Activated CD4-positive, alpha-beta T cell treated with anti-CD3 and anti-CD28 coated beads, Interleukin-2, amount 50 U/mL, for 24 hours (primary cell): ENCODE measurements at places on chromosomes 13 and 19.
A peak's percentile ranks its signal among the peaks of the same experiment; 100 is the strongest.

GRCh38 chr13:30873499-30873898 is 32.6 kb upstream of the MEDAG start:
- DNase-seq, result no peak

DNA sequence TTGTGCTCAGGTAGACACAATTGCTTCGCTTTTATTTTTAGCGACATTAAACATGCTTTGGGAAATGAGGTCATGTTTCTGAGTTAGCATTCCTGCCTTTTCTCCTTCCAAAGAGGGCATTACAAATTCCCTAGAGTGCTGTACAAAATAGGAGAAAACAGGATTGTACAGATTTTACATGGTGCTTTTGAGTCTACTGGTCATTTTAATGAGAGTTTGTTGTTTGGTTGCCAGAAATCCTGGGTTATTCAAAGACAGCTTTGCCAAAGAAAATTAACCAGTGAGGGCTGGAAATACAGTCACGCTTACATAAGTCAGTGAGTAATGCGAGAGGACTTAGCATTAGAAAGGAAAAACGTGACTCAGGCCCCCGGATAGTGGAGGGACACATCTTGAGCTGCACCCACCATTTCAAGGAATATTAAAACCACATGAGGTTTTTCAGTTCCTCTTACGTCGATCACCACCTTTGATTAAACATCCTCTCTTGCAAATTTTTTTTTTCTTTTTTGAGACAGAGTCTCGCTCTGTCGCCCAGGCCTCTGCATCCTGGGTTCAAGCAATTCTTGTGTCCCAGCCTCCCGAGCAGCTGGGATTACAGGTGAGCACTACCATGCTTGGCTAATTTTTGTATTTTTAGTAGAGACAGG is 55.4 kb downstream of the SACS start:
- DNase-seq, result peak; percentile 14

DNA sequence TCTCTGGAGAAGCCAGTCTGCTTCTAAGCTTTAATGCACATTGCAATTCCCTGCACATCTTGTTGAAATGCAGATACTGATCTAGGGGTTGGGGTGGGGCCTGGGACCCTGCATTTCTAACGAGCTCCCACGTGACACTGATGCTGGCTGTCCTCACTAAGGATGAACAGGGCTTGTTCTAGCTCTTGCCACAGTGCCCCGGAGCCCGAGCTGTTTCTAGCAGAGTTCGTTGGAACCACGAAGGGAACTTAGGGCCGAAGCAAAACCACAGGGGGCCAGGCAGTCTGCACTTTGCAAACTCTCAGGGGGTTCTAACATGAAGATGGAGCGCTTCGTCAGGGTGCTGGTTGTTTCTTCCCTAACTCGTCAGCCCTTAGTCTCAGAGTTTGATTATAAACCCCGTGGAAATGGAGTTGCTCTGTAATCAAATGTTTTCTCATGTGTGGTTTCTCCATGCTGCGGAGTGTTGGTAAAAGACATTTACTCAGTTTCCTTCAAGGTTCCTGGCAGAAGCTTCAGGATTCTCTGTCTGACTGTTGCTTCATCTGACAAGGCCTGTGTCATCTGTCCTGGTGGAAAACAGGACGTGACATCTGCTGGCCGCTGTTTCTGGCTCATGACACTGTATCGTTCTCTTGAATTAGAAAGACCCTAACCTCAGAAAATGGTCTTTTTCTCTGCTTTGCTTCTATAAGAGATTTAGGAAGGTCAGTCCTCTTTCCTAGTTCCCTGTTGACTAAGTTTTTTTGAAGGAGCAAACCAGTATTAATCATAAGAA is 221.5 kb downstream of the TEX29 start:
- DNase-seq, result no peak

- no peak for DNase-seq
Observed at GRCh38 chr19:44026622-44027021, 1.4 kb downstream of the ZNF222 start.

- DNase-seq, result no peak
Observed at GRCh38 chr13:67742478-67742877, 512.3 kb upstream of the PCDH9 start.

DNA sequence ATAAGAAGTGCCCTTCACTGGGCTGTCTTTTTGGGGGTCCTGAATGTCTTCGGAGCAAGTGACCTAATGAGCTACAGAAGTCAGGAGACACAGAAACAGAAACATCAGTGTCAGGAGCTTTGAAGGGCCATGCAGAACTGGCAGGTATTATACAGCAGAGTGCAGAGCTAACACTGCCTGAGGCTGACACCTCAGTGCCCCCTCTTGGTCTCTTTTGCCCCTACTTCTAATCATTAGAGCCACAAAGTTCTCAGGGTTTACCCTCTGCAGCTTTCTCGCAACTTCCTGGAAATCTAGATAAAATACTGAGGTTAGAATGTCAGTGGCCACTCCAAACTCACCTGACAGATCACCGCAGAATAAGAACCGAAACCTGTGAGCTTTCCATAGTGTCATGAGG is 172.7 kb downstream of the B3GLCT start:
- DNase-seq, result no peak

DNA sequence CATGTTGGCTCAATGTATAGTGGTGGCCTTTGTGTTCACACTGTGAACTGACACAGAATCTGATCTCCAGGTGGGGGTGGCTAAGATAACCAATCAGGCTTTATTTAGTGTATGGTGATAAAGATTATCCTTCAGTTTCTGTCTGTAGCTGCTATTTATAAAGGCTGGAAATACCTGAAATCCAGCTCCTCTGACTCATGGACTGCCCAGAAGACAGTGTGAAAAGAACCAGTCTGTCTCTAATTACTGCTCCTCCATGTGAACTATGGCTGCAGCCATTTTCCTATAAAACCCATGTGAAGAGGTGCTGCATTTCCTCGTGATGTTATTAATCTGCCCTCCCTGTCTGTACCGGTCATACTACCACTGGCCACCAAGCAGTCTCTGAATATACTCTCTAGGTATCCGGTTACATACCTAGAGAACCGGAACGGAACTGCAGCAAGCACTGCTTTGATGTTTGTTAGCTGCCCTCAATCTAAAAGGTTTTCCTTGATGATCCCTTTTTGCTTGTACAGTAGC is 238.0 kb downstream of the LHFPL6 start:
- no peak for DNase-seq

GRCh38 chr19:55346725-55347441 is 7.2 kb downstream of the KMT5C start:
- no peak for DNase-seq

DNA sequence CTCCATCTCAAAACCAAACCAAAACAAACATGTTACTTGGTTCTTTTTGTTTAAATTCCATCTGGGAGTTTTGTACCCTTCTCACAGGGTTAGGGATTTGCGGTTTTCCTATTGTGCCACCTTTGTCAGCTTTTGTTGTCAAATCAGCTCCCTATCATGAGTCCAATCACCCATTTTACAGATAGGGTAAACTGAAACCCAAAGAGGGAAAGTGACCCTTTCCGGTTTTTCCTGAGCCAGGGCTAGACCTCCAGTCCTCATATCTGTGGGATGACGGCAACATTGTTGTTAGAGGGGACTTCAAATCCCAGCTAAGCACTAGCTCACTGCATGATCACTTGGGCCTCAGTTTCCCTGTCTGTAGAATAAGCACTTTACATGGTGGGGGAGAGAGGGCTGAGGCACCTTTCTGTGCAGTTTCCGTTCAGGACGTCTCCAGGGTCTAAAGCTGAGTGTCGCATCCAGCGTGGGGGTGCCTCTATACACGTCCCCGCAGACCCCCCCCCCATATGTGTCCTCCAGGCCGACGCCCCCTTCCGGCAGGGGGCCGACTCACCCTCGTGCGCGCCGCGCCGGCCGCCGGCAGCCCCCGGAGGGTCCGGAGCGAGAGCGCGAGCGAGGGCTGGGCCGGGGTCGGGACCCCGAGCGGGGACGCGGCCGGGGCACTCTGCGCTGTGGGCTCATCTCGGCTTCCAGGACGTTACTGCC is 3.9 kb downstream of the CCDC194 start:
- no peak for DNase-seq

DNA sequence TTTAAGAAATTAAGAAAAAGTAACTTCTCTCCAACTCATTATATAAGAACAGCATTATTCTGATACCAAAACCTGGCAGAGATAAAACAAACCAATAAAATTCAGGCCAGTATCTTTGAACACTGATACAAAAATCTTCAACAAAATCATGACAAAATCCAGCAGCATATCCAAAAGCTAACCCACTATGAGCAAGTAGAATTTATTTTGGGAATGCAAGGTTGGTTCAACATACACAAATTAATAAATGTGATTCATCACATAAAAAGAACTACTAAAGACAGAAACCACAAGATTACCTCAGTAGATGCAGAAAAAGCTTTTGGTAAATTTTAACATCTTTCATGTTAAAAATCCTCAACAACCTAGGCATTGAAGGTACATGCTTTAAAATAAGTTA is 12.3 kb downstream of the ZNF91 start:
- no peak for DNase-seq

DNA sequence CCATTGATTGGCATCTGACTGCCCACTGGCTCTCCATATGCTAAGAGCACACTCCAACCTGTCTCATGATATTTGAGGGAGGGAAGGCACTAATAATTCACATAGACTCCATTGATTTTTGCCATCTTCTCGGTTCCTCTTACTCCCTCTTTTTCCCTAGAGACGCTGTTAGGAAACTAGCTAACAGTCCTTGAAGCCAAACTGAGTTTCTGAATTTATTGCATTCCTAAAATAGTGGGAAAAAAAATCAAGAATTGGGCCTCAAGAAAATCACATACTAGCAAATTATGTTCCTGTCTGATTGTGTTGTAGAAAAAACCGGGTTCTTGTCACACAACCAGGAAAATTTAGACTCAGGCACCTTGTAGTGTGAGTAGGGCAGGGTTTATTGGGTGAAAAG is 86.4 kb upstream of the SLC7A1 start:
- no peak for DNase-seq

DNA sequence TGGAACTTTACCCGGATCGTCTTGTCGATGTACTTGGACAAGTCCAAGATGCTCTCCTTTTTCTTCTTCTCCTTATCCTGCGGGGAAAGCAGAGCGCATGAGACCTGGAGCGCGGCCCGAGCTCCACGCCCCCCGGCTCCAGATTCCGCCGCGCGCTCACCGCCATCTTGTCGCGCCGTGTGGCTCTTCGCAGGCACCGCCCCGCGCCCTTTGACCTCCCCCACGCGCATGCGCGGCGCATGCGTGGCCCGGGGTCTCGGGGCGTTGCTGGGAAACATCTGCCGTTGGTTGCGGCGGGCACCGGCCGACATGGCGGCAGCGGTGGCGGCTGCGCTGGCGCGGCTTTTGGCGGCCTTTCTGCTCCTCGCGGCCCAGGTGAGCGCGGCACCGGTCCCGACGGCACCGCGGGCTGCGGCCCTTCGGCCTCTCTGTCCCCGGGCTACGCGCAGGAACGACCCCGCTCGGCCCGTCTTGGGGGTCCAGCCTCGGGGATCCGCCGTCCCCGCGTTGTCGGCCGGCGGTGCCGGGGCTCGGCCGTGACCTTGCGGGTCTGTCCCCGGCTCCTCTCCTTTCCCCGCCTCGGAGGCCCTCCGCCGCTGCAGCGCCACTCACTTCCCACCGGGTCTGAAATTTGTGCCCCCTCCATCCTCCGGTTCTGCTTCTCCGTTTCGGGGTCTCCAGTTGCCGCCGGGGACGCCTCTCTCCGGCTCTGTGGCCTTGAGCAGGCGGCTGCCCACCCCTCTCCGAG is at the start of the genes LSM7 and SPPL2B:
Gene LSM7, minus strand, starts transcription at position 186 of the 748 bp plus-strand sequence. Its CDS starts 20 bp downstream, at position 166.
Gene SPPL2B, plus strand, starts transcription at position 284 of the 748 bp plus-strand sequence. Its CDS starts 26 bp downstream, at position 310.
- DNase-seq, result peak; percentile 87

DNA sequence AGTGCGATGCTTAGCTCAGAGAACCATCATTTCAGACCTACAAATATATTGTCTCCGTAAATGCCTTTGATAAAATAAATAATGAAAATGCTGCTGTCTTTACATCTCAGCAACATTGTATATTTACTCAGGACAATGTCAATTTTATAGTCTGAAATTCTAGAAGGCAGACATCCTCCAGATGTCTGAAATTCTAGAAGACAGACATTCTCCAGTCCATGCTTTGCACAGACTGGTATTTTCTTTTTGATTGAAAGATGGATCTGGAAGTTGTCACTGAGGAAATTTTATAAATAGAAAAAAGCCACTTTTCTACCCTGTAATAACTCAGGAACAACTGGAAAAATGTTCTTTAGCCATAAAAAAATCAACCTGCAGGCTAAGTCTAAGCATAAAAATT is 2293.3 kb downstream of the PCDH9 start:
- DNase-seq, result no peak

DNA sequence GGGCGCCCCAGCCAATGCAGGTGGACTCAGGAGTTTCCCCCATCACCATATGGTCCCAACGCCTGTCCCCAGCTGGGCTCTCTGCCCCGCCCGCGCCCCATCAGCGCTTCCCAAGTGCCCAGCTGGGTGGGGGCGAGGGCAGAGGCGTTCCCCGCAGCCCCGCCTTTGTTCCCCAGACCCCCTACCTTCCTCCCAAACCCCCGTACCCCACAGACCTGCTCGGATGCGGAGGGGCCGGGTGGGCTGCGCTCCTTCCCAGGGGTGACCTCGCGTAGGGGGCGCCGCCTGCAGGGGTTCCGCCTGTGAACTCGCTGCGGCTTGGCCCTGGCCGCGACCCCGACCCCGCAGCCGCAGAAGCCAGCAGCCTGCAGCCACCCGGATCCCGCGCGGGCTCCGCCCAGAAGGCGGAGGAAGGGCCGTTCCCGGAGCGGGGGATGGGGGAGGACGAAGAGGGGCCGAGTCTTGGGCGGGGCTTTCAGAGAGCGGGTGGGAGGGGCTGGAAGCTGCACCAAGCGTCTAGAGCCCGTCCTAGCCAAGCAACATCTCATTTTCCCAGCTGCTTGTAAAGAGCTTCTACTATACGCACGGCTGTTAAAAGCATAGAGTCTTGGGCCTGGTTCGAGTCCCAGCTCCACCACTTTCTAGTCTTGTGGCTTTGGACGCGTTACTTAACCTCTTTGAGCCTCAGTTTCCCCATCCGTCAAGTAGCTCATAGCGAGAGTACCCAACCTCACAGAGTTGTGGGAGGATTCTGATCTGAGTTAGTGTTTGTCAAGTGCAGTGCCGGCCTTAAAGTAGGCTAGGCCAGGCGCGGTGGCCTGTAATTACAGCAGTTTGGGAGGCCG is at the start of gene RAB3D:
Gene RAB3D, minus strand, starts transcription at position 404 of the 845 bp plus-strand sequence. CDS start 2,258 bp downstream, outside the sequence.
- DNase-seq, result peak; percentile 59

DNA sequence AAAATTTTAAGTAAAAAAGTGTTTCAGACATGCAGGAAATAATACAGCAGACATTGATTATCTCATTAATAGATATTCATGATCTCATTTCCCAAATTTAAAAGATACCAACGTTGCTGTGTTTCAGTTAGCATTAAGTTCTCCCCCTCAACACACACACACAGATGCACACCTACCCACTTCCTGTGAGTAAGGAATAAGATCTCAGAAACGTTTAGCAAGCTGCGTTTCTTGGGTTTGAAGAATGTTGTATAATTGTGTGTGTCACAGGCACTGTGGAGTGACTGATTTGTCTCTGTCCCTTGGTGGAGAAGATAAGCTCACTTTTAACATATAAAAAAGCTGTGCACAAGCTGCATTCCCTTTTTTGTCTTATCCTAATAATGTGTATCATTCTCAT is 196.8 kb downstream of the PDS5B start:
- DNase-seq, result peak; percentile 5
